ENCODE measurements at places on chromosomes 5 and 9.

- DNase-seq, result no peak
Observed at GRCh38 chr5:95110118-95110517, 174.8 kb downstream of the MCTP1 start.

GRCh38 chr5:169691471-169691870, 54.4 kb downstream of the DOCK2 start:
- peak; percentile 17 for DNase-seq

DNA sequence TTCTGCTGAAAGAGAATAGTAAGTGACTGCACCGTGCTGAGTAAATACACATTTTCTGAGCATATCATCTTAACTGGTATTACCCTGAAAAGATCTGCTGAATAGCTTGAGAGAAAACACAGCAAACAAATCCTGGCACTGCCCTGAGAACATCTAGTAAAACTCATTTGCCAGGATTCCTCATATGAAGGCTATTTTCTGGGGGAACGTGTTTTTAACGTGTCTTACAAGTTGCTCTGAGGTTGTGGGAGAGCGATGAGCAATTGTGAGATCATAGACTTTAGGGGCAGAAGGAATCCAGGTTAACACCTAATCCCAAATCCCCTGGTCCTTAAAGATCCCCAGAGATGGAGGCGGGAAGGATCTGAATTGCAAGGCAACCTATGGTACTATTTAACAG, 331.9 kb upstream of the RFX3 start:
- peak; percentile 39 for DNase-seq

GRCh38 chr9:125429476-125430160, 168.0 kb downstream of the GAPVD1 start:
- no peak for DNase-seq

DNA sequence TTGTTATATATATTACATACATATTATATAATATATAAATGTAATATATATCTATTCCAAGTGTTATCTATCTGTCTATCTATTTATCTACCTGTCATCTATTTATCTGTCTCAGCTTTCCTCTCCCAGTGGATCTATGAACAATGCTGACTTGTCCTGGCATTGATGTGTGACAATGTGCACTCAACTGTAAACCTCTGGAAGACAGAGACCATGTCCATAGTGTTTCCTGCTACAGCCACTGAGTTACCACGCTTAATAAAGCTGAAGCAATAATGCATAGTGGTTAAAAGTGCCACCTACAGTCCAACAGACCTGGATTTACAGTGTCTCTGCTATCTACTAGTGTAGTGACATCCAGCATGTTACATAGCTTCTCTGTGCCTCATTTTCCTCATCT, 57.2 kb upstream of the TMED7 start:
- DNase-seq, result no peak

DNA sequence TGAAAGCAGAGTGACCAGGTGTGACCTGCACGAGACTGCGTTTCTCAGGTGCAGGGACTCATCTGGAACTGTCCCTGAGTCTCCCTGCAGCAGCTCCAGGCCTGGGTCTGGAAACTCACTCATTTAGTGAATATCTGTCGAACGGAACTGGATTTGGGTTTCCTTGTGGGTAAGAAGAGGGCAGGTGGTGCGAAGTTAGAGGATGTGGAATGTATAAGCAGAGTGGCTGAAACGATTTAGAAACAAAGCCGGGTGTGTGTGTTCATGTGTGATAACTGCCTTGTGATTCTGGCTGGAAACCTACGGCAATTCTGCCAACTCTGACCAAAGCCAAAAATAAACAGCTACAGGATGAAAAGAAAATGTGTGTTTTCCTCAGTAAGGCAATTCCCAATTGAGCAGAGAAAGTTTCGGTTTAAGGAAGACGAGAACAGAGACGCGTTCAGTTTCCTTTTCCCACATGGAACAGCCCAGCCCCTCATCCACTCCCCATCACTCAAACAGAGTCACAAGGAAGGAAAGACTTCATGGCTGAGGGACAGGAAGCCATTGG, 130.3 kb downstream of the NSG2 start:
- no peak for DNase-seq

Data from AG08395 (cell line).